SHP77 treated with DMSO at 0.1 percent for 48 hours (cell line): ENCODE measurements at places on chromosomes 5 and 9.

DNA sequence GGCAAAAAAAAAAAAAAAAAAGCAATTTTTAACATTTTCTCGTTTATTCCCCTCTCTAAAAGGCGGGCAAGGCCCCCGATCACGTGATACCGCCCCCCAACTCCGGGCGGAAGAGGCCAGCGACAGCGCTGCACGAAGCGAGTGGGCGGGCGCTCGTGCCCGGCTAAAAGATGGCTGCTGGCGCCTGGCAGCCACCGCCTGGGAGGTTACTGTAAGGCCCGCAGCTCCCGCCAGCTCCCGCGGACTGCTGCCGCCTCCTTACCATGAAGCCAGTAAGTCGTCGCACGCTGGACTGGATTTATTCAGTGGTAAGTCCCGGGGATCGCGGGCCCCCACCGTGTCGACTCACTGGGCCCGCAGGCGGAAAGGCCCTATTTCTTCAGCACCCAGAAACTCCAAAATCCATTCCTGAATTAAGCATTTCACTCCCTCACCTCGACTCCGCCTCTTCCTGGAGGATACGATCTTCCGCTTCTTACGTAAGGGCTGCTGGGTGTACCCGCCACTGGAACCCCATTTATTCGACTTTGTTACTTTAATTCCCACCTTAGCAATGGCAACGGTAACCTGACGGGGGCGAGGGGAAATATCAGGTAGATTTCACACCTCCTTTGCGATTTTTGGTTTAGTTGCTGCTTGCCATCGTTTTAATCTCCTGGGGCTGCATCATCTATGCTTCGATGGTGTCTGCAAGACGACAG is at the start of the genes SMIM27 and TOPORS:
TSS of gene SMIM27 (plus strand) at position 156 of the 701 bp plus-strand sequence. CDS start at position 264, 108 bp downstream.
TSS of gene TOPORS (minus strand) at position 415 of the 701 bp plus-strand sequence. CDS start at position 265, 150 bp downstream.
- peak; percentile 55 for DNase-seq

DNA sequence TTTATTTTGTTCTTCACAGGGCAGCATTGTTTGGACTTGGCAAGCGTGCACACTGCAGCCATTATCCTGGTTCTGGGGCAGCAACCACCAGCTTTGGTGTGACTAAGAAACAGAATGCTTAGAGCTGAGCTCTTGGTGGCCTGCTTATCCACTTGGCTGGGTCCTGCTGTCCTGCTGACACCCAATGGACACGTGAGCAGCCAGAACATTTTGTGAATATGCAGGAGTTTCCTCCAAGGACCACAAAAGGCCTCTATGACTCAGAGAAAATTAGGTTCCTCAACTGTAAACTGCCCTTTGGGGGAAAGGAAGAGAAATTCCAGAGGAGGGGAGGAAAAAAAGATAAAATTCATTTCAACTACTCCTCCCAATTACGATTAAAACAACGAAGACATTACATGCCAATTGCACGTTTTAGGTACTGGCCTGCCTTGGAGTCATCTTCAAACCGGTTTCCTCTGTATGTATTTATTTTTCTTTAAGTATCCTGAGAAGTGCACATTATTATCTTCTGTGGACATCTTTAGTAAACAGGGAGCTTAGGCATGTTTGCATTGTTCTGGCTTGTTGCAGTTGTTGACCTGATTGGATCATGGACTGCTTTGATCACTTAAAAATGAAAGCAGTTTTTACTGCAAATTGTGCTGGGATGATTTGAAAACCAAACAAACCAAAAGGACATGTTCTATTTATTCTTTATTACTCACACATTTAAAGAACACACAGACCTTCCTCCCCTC is 82.3 kb upstream of the TLE4 start:
- DNase-seq = no peak

DNA sequence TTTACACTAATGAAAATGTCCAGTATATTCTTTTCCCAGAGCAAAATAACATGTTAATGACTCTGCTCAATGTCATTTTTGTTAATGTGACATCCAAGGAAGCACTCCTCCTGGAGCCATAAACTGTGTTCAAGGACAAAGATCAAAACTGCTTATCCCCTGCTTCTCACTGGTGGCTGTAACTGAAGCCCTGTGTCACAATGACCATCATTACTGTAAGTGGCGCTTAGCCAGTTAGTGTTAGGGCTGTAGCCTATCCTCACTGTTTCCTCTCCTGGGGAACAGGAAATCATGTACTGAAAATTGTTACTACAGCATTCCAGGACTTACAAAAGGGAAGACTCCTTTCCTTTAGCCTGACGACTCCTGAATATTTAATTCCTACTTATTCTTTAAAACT is 71.7 kb upstream of the COX7C start:
- DNase-seq = no peak

- no peak for DNase-seq
Observed at GRCh38 chr9:83570359-83570758, 32.2 kb upstream of the FRMD3 start.

DNA sequence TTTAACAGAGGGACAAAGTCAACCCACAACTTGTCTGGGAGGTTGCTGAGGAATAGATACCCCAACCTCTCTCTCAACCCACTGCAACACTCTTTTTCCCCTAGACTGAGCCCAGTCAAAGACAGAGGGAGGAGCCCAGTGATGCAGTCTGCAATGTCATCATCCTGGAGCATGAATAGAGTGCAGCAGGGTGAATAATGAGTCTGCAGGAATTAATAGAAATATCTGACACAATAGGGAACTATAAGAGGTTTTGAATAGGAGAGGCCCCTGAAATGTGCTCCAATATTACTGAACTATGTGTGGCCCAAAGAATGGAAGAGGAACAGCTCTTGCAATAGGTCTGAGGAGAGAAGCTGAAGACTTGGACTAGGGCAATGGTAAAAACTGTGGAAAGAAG is 59.1 kb downstream of the PDCD1LG2 start:
- no peak for DNase-seq

DNA sequence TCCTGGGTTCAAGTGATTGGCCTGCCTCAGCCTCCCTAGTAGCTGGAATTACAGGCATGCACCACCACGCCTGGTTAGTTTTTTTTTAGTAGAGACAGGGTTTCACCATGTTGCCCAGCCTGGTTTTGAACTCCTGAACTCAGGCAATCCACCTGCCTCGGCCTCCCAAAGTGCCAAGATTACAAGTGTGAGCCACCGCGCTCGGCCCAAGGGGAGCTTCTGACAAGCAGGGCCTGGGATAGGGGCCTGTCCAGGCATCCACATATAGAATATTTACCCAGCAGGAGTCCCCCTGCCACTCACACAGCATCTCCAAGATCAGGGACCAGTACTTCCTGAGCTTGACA is 10.1 kb downstream of the IRF1 start:
- no peak for DNase-seq

DNA sequence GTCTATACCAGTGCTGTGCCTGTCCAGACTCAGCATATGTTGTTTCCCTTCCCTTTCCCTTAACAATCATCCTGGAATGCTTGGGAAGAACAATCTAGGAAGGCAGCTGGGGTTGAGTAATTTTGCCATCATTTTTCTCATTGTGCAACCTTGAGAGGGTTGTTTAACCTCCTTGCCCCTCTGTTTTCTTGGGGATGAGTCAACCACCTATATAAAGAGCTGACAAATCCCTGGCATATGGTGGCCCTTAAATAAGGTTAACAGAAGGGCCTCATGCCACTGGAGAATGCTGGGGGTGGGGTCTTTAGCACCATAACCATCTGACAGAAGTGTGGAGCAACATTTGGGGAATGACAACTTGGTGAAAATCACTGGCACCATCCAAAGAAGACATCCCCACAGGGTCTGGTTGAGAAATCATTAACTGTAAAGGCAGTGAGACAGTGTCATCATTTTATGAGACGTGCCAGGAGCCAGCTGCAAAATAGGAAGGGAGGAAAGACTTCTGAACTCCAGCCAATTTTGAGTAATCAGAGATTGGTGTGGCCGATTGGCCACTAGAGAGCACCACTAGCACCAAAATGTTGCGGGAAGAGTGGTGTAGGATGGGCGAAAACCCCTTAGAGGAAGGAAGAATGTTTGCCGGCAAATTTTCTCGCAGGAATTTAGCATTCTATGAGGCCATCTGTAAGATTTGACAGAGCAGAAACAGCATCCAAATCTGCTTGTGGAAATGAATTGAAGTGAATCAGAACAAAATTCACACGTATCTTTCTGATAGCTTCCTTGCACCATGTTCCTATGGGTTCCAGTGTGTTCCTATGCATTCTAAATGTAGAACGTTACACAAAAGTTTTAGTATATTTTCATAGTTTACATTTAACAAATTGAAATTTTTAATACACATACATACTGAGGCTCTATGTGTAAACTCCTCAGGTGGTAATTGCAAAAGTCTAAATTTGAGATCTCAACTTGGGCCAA is 113.8 kb downstream of the MSX2 start:
- DNase-seq = no peak

- no peak for DNase-seq
Observed at GRCh38 chr5:35938568-35939227, at the start of gene CAPSL. Gene CAPSL (minus strand): TSS chr5:35938622. CDS start chr5:35921120, 17,502 bp downstream.

DNA sequence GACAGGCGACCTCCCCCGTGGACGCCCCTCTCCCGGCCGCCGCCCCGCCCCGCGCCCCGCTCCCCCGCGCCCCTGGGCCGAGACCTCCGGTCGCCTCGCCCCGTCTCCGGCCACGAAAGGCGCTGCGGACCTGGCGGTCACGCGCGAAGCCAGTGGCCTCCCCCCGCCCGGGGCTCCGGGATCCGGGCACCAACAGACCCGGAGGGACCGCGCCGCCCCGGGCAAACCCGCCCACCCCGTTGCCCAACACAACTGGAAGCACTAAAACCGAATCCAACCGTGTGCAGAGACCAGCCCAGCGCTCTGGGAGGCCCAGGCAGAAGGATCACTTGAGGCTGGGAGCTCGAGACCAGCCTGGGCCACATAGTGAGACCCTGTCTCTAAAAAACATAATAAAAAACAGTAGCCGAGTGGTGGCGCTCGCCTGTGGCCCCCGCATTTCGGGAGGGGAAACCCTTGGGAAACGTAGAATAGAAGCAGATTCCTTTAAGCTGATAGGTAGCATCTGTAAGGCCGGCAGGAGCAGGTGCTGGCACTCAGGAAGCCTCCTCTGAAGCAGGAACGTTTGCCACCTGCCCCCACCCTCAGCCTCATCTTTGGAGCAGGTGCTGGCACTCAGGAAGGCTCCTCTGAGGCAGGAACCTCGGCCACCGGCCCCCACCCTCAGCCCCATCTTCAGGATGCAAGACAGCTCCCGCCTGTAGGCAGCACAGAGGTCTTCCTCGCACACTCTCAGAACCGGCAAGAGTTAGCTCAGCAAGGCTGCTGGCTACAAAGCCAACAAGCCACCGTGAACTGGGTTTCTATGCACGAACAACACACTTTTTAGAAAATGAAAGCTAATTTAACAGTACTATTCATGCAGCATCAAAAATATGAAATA is 4.6 kb upstream of the SLC9A3 start:
- no peak for DNase-seq

- no peak for DNase-seq
Observed at GRCh38 chr9:120365386-120365785, 214.6 kb downstream of the CDK5RAP2 start.

- no peak for DNase-seq
Observed at GRCh38 chr9:1354606-1355005, 304.4 kb downstream of the DMRT2 start.

- DNase-seq = no peak
Observed at GRCh38 chr5:77305956-77306355, 95.5 kb downstream of the PDE8B start.

- DNase-seq = no peak
Observed at GRCh38 chr5:89733772-89734171, 675.8 kb downstream of the CETN3 start.

- DNase-seq = no peak
Observed at GRCh38 chr9:91680106-91680505, 256.5 kb upstream of the NFIL3 start.

GRCh38 chr5:111143910-111144309 is 51.8 kb downstream of the WDR36 start:
- DNase-seq = no peak

DNA sequence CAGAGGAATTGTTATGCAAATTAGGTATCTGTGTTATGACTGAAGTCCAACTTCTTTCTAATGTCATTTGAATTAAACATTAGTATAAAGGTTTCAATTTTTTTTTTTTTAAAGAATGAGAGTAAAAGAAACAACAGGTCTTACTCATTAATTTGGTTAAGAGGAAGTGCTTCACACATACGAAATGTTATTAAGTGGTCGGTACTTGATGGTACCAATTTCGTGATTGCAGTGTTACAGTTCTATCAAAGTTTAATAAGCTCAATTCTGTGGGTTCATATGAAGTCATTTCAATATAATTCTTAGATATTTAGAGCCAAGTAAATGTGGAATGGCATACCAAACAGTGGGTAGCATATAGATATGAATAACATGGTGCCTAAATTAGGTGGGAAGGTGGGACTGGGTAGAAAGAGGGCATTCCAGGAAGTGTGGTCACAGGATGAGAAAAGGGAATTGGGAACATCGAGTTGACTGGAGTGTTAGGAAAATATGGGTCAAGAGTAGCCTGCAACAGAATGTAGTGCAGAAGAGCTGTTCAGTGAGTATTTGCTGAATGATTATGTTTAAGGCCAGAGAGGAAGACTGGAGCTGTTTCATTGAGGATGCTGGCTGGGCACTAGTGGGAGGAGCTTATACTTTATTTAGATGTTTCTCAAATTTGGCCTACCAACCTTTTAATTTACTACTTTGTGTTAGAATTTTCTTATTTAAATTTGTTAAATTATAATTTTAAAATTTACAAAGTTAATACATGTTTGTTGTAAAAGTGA is 34.1 kb upstream of the DHFR start:
- no peak for DNase-seq

- no peak for DNase-seq
Observed at GRCh38 chr9:35164711-35165110, 2.9 kb downstream of the UNC13B start.

- no peak for DNase-seq
Observed at GRCh38 chr9:116812231-116813030, 125.3 kb downstream of the TRIM32 start.

GRCh38 chr5:151408591-151409230 is 38.7 kb upstream of the SLC36A1 start:
- DNase-seq = no peak

DNA sequence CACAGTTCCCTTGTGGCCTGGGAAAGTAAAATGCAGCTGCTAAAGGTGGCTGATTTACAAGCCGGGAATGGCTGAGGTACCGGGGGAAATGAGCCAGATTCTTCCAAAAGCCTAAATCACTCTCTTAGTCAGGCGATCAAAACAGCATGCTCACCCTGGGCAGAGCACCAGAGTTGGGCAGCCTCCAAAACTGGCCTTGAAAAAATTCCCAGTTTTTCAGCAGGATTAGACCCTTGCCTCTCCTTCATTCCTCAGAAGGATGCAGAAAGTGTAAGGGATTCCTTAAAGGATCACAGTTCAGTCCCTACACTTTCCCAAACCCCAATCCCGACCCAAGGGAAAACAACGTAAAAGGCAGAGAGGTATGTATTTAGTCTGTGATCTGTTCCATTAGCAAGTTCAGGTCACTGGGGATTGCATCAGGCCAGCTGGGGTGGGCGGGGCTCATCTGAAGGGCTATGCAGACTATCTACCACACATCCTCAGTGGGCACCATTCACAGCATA is 16.9 kb downstream of the TMEM174 start:
- DNase-seq = no peak
